Panc1 (cell line): ENCODE measurements at places on chromosomes 2 and 18. TPM values are rescaled to one million over a fixed set of nuclear protein-coding genes. Genes with fewer than 3 reads are reported as not detected.

DNA sequence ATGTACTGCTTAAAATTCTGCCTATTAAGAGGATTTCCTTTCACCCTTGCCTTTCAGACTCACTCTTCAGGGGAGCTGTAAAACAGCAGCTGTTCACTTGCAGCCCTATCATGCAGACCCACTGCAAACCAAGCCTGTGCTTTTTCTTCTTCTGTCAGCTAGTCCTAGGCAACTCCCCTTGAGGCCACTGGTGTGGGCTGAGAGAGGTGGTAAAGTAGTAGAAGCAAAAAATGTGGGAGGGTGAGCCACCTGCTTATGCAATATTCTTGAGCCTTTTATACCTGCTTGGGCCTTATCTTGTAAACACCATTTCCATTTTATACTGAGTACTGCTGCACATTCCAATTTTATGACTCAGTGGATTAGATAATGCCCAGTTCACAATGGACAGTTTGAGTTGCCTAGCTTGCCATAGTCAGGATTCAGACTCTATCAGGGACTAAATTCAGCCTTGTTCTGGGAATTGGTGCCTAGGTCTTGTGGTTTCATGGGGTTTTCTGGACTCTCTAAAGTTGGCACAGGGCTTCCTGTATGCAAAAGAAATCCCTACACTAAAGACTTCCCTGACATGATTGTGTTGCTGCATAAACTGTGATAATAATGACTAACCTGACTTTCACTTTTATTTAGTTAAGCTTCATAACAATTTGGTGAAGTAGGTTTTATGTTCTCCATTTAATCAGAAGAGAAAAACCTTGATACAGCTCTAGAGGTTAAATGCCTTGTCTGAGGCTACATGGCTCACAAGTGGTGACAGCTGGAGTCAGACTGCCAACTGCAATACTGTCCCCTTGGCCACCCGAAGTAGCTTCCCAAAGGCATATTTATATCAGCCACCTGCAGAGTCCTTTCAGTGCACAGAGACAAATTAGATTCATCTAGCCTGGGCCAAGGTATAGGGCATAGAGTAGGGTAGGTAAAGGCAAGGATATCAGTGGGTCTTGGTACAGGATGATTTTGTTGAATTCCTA lies 47.4 kb upstream of the KDM3A start:
- DNase-seq, result no peak

GRCh38 chr2:111710085-111710484 lies 173.9 kb downstream of the ANAPC1 start:
- DNase-seq, result no peak

- DNase-seq, result no peak
Observed at GRCh38 chr2:96531366-96531765, 5.2 kb upstream of the ARID5A start.

DNA sequence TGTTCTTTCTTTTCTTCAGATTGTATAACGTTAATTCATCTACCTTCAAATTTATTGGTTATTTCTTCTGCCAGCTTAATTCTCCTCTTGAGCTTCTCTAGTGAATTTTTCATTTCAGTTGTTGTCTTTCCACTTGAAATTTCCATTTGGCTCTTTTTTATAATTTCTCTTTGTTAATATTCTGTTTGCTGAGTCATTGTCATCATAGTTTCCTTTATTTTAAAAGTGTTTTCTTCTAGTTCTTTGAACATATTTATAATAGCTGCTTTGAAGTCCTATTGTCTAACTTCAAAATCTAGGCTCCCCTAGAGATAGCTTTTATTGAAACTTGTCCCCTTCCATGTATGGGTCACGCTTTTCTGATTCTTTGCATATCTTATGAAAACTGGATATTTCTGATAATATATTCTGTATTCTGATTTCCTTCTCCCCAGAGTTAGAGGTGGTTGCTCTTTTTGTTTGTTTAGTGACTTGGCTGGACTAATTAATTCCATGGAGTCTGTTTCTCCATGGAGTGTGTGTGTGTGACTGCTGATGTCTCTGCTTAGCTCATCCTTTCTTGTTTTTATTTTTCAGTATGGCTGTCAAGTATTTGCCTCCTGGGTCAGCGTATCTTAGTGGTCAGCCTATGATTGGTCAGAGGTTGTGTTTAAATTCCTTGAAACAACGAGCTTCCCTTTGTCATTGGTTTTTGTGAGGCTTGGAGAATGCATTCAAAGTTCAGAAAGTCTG lies 47.6 kb downstream of the DIS3L2 start:
- DNase-seq, result no peak

DNA sequence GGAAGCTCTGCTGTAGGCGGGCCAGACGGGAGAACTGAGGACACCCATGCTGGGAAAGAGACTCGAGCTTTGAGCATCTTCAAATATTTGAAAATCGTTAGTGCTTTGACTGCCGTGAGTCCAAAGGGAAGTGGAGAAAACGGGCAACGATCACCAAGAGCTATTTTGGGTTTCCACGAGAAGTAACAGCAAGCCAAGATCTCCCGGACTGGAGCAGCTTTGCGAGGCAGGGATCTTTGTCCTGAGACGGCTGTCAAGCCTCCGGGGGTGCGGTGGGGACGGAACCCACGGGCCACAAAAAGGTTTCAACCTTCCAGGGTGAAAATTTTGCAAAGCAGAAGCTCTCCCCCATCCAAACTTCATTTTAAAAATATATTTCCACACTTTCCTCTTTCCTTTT lies 195.8 kb downstream of the NDUFA10 start:
- no peak for DNase-seq

DNA sequence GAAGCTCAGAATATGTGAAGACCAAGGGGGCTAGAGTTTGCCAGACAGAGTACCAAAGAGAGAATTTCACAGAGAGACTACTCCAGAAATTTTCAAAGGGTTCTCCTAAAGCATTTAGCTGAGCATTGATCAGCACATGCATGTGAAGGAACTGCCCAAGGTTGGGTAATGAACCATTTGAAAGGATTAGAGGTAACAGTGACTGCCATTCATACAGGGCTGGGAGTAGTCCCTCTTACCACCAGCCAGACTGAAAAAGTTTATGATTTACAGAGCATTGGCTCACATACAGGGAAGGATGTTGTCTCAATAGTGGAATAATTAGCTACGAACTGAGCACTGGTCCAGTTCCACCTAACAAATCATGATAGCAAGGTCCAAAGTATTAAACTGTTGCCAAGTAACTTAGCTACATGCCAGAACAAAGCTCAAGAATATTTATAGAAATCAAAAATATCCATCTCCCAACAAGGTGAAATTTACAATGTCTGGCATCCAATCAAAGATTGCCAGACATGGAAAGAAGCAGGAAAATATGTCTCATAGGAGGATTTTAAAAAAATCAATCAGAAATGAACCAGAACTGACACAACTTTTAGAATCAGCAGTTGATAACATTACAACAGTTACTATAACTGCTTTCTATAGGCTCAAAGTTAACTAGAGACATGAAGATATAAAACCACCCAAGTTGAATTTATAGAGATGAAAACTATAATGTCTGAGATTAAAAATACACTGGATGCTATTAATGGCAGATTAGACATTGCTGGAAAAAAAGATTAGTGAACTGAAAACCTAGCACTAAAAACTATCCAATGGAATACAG lies 25.7 kb upstream of the RNF103 start:
- DNase-seq, result no peak

GRCh38 chr2:145379934-145380333 lies 860.0 kb upstream of the ZEB2 start:
- DNase-seq, result no peak

DNA sequence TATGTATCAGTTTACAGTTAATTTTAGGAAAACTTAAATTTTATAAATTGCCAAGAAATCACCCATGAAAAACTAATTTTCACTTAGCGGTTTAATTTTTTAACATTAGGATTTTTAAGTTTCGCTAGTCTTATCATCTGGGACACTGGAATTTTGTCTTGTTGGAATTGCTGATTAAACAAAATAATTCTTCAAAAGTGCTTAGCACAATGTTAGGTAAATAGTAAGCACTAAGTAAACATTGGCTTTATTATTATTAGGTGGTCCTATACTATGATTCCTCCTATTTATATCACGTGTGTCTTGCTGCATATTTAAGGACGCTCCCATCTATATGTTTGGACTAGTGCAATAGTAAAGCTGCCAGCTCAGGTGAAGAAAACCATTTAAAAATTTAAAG lies 54.6 kb upstream of the MAP4K3 start:
- no peak for DNase-seq

DNA sequence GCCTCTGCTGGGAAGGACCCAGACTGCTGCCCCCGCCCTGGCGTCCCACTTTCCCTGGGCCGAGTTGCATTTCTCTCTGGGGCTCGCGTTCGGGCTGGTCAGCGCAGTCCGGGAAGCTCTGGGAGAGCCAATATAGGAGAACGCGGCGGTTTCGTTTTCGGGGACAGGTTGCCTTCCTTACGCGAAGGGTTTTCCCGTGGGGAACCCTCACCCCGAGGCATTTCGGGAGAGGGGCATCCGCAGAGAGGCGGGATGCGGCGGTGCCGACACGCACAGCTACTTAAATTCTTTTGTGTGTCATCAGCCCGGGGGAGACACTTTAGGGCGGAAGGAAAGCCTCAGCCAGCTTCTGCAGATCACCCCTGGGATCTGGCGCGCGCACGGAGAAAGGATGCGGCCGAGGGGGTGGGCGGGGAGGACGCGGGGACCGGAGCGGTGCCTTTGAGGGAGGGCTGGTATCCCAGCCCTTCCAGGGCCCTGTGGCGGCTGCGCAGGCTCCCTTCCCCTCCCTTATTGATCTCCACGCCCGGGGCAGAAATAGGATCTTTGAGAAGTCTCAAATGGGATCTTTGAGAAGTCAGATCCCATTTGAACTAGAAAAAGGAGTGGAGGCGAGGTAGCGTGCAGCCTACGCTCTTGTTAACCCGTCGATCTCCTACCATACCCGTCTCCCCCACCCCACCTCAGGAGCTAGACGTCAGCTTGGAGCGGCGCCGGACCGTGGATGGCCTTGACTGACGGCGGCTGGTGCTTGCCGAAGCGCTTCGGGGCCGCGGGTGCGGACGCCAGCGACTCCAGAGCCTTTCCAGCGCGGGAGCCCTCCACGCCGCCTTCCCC lies 1.2 kb downstream of the GATA6 start:
- no peak for DNase-seq

The HOXD1 gene
- total RNA-seq, result 0.18 TPM

The TEX51 gene
- total RNA-seq, result not detected

The VAMP5 gene
- total RNA-seq, result 21.3 TPM
